Mucosa of descending colon (tissue), 3 donors: ENCODE measurements at places on chromosomes 5 and 9.
A peak's percentile ranks its signal among the peaks of the same experiment; 100 is the strongest.

DNA sequence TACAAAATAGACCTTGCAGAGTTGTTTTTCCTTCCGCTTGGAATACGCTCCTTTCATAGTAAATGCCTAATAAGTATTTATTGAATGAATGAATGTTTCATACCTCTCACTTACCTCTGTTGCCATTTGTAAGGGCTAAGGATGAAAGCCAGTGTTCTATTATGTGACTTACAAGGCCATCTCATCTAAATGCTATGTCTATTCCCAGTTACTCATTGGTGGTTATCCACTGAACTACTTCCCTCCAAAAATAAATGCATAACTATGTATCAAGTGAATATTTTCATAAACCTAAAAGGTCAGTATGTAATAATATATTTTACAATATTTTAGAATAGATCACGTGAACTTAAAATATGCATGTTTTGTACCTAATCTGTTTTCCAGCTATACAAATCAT, 670.5 kb upstream of the RGMB start:
- DNase-seq = no peak

- no peak for DNase-seq
Measured at GRCh38 chr9:91694081-91694870, 255.8 kb downstream of the ROR2 start.

GRCh38 chr5:116738239-116738614, 163.6 kb upstream of the SEMA6A start:
- DNase-seq = no peak

- no peak for DNase-seq
Measured at GRCh38 chr5:58450018-58450417, 9.9 kb downstream of the PLK2 start.

DNA sequence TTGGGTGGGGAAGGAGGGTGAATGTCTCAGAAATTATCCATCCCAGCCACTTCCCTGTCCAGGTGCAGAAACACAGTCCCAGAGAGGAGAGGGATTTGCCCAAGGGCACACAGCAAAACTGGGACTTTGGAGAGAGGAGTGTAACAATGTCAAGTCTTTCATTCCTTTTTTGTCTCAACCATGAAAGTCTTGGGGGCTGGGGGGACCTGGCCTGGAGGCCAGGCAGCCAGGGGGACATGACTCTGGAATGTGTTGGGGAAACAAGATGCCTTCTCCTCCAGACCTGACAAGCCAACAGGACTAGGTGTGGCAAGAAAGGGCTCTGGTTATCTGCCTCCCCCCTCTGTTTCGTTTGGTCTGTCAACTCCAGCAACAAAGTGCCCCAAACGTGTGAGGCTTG, 13.9 kb upstream of the HAND1 start:
- no peak for DNase-seq

DNA sequence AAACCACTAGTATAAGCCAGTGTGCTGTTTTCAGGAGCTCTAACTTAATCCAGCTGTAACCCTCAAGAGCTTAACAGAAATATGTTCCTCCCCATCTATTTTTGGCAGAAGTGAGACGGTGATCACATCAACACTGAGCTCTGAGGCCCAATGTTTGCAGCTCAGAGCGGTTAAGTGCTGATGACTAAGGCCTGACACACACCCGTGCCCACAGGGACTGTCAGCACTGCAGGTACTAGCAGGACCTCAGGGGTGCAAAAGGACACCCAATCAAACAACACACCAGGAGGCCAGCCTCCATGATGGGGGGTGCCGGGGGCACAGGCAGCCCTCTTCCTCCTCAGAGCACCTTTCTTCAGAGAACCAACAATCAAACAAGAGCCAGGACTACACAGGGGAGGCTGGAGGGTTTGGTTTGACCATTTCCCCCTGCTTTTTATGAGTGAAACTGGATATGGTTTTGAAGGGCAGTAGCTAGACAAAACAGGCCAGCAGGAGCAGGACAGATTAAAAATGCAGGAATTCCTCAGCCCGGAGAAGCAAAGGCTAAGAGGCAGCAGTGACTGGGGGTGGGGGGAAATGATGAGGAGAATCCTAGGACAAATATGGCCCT, 61.3 kb downstream of the RAPGEF1 start:
- peak; percentile 86 for DNase-seq

DNA sequence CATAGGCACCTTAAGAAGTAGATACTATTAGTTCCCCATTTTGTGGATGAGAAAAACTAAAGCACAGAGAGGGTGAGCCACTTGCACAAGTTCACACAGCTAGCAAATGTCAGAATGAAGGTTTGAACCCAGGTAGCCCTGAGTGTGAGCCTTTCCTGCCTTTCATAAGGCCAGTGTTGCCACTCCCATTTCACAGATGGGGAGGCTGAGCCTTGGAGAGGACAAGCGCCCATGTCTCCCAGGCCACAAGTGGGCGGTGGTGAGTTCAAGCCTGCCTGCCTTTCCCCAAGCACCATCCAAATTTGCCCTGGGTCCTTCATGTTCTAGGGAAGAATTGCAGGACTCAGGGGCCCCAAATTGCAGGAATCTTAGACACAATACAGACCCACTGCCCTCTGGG, 50.6 kb downstream of the LHX2 start:
- DNase-seq = no peak
